Left ventricle myocardium superior (tissue), 1 donor: ENCODE measurements at places on chromosomes 7 and 10. TPM values are rescaled to one million over a fixed set of nuclear protein-coding genes. Genes with fewer than 3 reads are reported as not detected.

The RARRES2 gene
- total RNA-seq = 18.7 TPM

The NAT16 gene
- total RNA-seq = not detected

The ASAH2 gene
- 0.32 TPM for total RNA-seq

The UNCX gene
- total RNA-seq = not detected

DNA sequence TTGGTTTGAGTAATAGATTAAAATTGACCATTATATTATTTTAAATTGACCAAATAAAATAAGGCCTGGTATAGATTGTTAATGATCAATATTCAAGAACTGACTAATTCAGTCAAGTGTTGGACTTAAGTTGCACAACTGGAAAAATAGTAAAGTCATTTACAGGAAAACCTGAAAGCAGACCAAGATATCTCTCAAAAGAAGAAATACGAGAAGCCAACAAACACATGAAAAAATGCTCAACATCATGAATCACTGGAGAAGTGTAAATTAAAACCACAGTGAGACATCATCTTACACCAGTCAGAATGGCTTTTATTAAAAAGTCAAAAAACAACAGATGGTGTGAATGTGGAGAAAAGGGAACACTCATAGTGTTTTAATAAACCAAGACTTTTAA lies 80.4 kb upstream of the MALRD1 start:
- no peak for DNase-seq

DNA sequence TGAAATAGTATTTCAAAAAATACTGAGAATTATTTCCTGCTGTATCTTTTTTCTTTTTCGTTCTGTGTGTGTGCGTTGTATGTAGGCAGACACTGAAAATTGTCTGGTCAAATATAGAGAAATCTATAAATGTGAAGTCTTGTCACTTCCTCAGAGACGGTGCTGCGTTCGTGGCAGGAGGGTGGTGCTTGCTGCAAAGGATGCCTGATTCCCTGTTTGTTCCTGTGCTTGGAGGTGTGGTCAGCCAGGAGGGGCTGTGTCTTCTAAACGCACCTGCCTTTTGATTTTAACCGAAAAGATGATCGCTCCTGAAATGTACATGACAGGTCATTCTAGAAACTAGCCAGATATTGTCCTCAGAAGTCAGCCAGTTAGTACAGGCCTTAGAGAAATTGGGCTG lies 32.5 kb upstream of the PRKAR1B start:
- DNase-seq = no peak

DNA sequence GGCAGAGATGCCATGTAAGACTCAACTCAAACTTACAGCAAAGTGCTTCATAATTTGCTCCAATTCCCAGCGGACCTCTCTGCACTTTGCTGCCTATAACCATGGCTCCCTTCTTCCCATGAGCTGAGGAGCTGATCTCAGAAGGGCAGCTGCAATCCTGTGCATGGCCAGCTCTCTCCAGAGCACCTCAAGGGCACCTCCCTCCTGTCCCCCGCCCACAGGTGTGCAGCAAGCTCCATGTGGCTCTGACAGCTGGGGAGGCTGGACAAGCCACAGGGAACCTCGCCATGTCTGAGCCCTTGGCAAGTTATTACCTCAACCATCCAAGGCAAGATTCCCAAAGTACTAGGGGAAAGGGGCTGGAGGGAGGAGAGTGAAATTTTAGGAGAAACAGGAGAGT lies 61.1 kb upstream of the DDC start:
- DNase-seq = no peak

GRCh38 chr7:85386460-85386859 lies 199.6 kb upstream of the SEMA3D start:
- no peak for DNase-seq

GRCh38 chr7:73721377-73721817 lies 1.9 kb upstream of the STX1A start:
- DNase-seq = peak; percentile 86

DNA sequence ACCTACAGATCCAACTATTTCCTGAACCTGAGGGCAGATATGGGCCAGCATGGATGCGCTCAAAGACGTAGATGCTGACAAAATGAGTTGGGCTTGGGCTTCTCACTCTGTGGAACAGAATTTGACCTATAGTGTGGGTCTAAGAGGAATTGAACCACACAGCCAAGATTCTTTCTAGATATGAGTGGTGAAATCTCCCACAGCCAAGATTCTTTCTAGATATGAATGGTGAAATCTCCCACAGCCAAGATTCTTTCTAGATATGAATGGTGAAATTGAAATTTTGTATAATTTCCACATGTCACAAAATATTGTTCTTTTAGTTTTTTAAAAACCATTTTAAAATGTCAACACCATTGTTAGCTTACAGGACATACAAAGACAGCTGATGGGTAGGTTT lies 215.4 kb upstream of the LRGUK start:
- DNase-seq = no peak

- no peak for DNase-seq
Measured at GRCh38 chr7:80772347-80772993, 134.0 kb downstream of the CD36 start.
